Activated CD4-positive, alpha-beta T cell treated with anti-CD3 and anti-CD28 coated beads for 48 hours (primary cell): ENCODE measurements at places on chromosomes 3 and 15.

GRCh38 chr3:53804697-53805462, 41.3 kb downstream of the CHDH start:
- DNase-seq, result no peak

GRCh38 chr15:60162968-60163355, 158.9 kb downstream of the FOXB1 start:
- DNase-seq, result no peak

GRCh38 chr3:177705976-177706823, 508.9 kb upstream of the TBL1XR1 start:
- no peak for DNase-seq

DNA sequence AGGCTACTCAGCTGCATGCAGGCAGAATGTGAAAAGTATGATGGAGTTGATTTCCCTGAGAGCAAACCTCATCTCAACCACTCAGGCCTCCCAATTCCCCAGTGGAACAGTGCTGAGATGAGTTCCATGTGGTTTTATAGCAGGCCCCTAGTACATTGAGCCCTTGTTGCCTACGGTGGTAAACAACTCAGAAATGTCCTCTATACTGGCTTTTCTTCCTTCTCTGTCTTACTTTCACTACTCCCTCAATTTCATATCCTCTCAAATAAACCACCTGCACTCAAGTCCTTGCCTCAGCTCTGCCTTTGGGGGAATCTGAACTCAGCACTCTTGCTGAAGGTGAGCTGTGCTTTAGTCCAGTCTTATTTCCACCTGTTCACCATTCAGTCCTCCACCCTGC, 399.9 kb downstream of the PDCD6IP start:
- DNase-seq, result no peak

GRCh38 chr15:83776986-83777385, 123.1 kb downstream of the ADAMTSL3 start:
- no peak for DNase-seq

- DNase-seq, result no peak
These were observed 11.6 kb downstream of the TAMM41 start for GRCh38 chr3:11835028-11835639.

DNA sequence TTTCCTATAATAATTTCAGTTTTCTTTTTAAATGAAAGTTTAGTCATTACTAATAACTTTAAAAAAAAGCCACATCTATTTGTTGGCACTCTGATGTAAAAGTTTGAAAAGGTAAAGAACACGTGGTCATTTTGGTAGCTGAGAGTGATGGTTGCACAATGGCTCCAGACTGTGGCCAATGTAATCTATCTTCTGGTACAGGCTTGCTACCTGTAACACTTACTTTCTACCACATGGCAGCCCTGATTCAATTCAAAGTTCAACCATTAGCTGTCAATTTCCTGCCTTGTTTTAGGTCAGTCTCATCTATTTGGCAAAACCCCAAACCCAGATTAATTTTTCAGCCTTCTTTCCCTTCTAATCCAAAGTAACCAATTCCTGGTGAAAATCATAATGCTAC, 126.1 kb downstream of the TUSC7 start:
- DNase-seq, result no peak
